ENCODE measurements at places on chromosomes 6 and 20.
A peak's percentile ranks its signal among the peaks of the same experiment; 100 is the strongest.

DNA sequence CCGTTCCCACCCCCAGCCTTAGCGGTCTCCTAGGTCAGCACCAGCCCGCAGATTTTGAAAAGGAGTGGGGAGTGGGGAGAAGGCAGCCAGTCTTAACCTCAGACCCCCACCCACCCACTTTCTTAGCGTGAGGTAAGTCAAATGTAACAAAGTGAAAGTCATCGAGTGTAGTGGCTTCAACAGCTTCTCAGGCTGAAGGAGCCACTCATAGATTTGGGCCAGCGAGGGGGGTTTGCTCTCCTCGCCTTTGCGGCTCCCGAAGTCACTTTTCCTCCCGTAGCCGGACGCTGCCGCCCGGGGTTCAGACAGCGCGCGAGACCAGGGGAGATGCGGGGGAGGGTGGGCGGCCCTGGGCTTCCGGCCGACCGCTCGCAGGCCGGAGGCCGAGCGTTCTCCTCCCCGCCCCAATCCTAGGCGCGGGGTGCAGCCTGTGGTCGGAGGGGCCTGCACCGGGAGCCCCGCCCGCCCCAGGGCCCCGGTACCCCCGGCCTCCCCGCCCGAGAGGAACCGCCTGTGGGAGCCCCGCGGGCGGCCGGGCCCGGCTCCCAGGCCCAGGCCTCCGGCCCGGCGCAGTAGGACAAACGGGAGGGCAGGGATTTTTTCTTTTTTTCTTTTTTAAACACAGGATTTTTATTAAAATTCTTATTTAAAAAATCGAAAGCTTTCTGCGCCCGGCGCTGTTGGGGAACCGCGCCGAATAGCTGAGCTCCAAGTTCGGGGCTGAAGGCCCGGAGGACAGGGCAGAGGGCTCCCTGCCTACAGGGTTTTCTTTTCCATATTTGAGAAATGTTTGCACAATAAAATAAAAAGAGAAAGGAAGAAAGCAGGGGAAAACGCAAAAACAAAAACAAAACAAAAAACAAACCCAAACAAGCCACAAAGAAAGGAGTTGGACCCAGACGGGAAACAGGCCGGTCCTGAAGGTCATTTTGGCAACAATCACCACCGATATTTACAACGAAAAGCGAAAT lies 3.2 kb downstream of the NKX2-2 start:
- DNase-seq, result no peak

DNA sequence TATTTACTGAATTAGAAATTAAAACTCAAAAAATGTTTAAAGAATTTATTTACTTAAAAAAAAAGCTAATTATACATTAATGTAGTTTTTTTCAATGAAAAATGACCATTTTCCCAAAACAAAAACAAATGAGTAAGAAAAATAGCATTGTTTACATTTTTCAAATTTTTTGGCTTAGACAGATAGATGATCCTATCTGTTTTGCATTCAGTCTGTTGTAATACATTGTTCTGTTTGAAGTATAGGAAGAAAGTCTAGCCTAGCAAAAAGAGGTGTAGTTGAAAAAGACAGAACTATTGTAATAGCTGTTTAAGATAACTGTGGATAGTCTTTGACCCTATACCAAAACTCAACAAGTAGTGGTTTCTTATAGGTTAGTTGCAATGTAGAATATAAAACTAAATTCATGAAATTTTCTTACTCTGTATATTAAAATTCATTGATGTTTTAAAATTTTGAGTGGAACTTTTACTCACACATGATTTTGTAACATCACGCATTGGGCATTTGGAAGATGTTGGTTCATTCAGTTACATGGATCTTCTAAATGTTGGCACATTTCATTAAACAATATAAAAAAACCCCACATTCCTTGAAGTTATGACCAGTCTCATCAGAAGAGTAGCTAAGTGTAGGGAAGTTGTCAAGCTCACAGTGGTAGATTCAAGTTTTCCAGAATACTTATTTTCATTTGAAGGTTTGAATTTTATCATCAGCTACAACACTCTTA lies 62.0 kb downstream of the KCNS1 start:
- DNase-seq, result no peak

- DNase-seq, result no peak
Measured at GRCh38 chr6:13281686-13282085, 46.7 kb downstream of the TBC1D7 start.

- no peak for DNase-seq
Measured at GRCh38 chr6:34679552-34680253, 16.9 kb downstream of the ILRUN start.

DNA sequence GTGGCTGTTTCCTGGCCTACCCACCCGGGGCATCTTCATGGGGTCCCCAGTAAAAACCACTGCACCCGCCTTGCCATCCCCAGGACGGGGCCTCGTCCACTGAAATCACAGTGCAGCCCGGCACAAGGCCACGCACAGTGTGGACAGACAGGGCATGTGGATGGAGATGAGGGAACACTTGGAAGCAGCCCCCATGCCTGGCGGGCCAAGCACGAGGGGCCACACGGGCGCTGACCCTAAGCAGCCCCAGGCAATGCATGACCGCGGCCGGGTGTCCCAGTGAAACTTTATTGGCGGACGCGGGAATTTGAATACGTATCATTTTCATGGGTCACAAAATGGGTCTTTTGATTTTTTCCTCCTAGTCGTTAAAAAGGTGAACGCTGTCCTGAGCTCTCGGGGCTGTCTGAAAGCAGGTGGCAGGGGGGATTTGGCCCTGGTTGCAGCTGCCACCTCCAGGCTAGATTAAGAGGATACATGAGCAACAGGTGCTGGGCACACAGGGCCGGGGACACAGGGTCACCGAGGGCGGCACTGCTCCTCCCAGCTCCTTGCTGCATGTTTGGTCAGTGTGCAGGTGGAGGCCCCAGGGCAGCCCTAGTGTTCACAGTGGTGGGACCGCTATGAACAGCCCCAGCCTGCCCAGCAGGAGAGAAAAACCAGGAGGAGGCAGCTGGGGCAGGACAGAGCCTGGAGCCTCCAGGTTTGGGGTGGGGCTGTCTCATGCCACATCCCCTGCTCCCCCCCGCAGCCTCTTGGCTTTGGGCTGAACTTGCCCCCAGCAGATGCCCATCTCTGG lies 74.9 kb upstream of the SLCO4A1 start:
- DNase-seq, result no peak

DNA sequence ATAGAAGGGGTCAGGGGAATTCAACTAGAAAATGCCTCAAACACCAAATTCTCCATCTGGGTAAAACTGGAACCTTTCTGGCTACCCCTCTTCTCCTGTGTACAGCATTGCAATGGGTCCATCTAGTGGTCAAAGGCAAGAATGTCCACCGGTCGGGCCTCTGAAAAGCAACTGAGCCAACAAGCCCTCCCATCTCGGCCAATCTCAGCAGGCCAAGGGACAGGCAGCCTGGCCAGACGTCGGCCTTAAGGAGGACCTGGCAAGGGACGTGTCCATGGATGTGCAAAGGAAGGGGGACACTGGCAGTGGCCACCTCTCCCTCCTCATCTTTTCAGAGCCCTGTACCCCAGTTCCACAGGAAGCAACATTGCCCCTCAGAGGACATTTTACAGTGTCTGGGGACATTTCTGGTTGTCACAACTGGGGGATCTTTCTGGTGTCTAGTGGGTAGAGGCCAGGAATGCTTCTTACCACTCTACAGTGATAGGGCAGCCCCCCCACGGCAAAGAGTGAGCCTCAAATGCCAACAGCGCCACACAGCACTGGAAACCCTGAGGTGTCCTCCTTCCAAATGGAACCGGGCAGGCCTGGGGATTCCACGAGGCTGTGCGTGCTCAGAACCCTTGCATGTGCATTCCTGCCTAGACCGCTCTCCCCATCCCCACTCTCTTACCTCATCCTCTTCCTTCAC lies 99.8 kb upstream of the FOXA2 start:
- peak; percentile 77 for DNase-seq

- no peak for DNase-seq
Measured at GRCh38 chr6:166325383-166326042, 16.8 kb downstream of the SFT2D1 start.

- no peak for DNase-seq
Measured at GRCh38 chr6:110897433-110897832, 22.8 kb downstream of the AMD1 start.

DNA sequence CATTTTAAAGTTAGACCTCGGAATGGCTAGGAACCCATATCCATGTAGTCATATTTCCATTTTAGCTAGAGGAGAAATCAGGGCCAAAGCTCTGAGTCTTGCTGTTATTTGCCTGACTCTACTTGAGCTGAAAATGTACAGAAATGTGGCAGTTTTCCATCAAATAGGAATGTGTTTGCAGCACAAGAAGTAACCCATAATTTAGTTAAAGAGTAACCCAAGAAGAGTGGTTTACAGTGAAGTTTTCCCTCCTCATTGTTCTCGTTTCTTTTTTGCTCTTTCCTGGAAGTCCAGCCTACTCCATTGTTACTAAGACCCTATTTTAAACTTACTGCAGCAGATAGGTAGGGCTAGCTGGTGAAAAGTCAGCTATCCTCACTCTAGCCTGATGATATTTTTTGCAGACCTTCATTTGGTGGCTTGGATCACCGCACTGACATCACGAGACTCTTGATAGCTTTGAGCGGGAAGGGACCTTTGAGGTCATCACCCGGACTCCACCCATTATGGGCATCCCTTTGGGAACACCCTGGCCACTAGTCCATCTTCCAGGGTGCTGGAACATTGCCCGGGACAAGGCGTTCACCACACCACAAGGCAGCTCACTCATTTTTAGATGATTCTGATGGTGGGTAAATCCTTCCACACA lies 28.0 kb upstream of the ADGRF5 start:
- no peak for DNase-seq

GRCh38 chr6:45201484-45201883 lies 126.6 kb upstream of the RUNX2 start:
- DNase-seq, result no peak

DNA sequence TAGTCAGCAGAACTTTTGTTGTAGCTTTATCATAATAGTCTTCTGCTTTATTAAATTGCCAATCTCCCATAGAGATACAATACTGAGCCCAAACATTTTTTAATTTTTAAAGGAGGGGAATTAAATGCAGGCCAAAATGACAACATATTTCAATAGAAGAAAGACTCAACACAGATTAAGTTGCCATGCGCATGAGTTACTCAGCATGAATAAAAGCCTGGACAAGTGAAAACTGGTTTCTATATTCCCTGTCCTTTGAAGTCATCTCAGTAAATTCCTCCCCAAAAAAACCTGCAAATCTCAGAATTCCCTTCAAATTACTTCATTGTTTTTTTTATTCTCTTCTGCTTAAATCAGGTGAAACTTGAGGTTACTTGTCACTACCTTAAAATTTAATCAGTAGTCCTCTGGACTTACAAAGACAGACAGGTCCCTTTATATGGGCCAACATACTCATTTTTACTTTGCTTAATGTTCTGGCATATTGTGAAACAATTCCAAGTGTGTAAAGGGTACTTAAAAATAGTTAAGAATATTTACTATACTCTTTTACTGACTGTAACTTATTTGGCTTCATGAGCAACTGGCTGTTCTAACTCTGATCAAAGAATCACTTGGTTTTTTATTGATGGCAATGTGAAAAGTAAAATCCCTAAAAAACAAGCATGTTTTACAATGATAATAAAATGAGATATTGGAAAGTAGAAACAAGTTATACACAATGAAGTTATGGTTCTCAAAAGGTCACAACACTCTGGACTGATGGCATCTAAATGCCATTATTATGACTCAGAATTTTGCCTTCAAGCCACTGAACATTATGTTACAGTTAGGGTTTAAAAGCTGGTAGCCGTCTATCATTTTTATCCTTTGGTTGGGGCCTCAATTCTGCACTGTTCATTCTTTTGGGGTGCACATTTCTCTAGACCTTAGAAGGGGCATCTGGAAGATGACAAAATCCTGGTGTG lies 49.9 kb upstream of the COL21A1 start:
- no peak for DNase-seq

DNA sequence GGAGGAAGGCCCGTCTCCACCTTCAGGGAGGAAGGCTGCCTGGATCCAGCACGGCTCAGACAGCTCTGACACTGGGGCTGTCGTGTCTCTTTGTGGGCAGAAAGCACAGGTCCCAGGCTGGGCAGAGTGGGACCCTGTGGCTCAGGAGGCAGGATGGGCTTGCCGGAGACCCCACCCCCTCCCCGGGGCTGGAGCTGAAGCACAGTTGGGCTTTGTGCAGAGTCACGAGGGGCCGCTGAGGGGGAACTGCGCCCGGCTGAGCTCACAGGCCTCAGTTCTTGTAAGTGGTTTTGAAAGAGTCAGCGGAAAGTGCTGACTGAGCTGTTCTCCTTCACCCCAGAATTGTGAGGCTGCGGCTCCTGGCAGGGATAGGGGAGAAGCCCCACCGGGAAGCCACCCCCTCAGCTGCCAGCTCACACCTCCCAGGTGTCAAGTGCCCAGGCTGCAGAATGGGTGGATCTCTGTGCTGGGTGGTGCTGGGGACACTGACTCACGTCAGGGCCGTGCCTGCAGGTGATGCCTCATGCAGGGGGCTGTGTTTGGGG lies 145.5 kb upstream of the RNF24 start:
- no peak for DNase-seq

DNA sequence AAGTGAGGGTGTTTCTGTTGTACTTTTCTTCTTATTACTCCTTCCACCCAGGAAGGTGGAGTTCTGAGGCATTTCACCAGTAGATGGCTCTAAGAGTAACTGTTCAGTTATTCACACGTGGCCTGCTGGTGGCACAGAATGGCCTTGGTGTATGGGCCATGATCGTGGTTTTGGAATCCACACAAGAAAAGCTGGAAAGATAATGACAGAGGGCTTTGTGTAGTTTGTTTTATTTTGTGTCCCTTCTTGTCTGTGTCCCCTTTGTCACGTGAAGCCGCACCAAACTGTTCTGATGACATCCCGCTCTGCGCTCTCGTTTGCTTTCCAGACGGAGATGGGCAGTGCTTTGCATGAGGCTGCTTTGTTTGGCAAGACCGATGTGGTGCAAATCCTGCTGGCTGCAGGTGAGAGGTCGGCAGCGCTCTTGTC lies 93.4 kb downstream of the ANKS1A start:
- DNase-seq, result peak; percentile 38

DNA sequence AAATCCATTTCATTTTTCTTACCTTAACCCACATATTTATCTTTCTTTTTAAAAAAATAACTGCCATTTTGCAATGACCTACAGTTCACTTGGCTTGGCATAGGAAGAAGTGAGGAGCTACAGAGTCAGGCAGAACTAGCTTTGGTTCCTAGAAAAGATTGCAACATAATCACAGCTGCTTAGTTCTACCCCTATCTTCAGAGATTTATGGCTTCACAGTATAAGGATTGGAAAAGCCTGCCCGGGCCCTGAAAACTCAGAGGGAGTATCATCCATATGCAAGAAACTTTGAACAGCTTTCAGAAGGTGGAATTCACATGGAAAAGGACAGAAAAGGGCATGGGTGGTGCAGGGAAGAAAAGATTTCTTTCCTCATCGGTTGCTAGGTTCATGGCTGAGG lies 774.3 kb upstream of the CHD6 start:
- no peak for DNase-seq

GRCh38 chr6:31821301-31822035 lies 6.1 kb upstream of the HSPA1B start:
- DNase-seq, result peak; percentile 65

DNA sequence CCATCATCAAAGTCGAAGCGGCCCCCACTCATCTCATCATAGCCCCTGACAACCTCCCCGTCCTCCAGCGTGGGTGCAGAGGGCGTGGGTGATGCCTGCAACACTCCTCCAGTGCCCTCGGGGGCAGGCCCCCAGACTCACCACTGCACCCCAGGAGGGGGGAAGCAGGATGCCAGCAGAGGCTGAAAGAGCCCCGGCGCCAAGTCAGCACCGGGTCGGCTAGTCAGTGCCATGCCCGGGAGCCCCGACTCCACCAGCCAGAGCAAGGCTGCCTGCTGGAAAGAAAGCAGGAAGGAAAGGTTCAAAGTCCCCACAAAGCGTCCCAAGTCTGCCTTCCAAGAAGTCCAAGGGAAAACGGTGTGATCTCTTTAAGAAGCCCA lies 324 bp downstream of the JPH2 start:
- no peak for DNase-seq

Measured in NCI-H2081 (cell line).